RPMI7951 (cell line): ENCODE measurements at places on chromosomes 12 and 14. TPM values are rescaled to one million over a fixed set of nuclear protein-coding genes. Genes with fewer than 3 reads are reported as not detected.

NTN4 gene
- total RNA-seq = 1.4 and 3.1 TPM in 2 replicates

GRCh38 chr12:91777268-91777992, 368.2 kb downstream of the BTG1 start:
- DNase-seq = peak; percentile 74

DNA sequence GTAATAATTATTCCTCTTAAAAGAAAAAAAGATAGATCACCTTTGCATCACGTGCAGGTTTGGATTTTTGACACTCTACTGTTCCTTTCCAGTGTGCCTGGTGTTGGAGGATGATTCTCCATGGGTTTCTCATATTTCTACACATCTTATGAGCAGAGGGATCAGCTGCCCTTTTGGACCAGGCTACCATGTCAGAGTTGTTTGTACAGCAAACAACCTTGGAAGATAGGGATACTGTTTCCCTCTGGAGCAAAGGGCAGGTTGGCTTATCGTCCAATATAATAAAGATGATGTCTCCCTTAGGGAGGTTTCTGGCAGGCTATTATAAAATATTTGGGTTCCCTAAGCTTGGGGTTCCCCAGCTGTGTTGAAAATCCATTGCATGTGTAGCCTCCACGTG, 42.1 kb downstream of the DAO start:
- DNase-seq = no peak

GRCh38 chr12:23533265-23533664, 416.2 kb downstream of the SOX5 start:
- DNase-seq = no peak

DNA sequence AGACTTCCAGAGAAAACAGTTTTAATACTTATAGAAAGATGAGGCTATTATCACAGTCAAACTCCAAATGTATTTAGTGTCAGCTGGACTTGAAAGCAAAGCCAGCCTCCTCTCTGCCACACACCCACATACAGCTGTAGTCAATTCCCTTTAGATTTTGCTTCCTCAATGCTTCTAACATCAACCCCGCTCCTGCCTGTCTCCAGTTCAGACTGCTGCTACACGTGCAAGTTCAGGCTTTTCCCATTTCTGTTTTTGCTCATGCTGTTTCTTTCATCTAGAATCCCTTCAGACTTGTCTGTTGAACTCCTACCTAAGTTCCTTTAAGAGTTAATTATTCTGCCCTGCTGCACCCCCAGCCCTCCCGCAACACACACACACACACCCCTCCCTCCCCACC, 380.0 kb downstream of the KCNH5 start:
- no peak for DNase-seq

GALNT8 gene
- not detected in 2 replicates for total RNA-seq

DNA sequence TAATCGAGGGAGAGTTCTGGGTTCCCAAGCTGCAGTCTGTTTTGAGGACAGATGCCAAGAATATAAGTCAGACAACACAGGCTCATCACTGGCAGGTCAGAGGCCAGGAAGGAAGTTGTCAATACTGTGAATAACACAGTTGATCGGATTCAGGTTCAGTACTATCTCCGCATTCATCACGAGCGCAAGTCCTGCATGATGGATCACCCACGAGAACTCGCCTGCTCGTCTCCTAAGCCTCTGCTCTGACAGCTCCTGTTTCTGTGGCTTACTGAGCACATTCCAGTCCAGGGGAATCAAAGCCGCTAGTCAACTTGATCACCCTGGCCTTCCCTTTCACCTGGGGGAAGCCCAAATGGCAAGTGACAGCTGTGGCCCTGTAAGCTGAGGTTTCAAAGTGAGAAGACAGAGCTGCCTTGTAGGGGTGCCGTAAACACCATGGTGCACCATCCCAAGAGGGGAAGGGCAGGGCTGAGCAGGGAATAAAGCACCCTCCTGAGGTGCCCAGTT, 60.1 kb upstream of the DICER1 start:
- DNase-seq = no peak

- no peak for DNase-seq
Measured at GRCh38 chr12:106154751-106155273, 16.1 kb upstream of the NUAK1 start.

GRCh38 chr14:57189070-57189469, 79.6 kb downstream of the EXOC5 start:
- peak; percentile 19 for DNase-seq

- DNase-seq = no peak
Measured at GRCh38 chr14:96205978-96206360, 1.3 kb downstream of the BDKRB2 start.

COL2A1 gene
- total RNA-seq = not detected in 2 replicates

HRK gene
- not detected in 2 replicates for total RNA-seq

- DNase-seq = no peak
Measured at GRCh38 chr14:63362389-63362819, 43.7 kb upstream of the GPHB5 start.

GRCh38 chr12:102873077-102873476, 44.0 kb downstream of the PAH start:
- DNase-seq = peak; percentile 1
